Neural progenitor cell (in vitro differentiated cells): ENCODE measurements at places on chromosomes 11 and 22.

- no peak for DNase-seq
Measured at GRCh38 chr11:16299884-16300782, 56.2 kb downstream of the SOX6 start.

GRCh38 chr11:33949252-33949913 lies 57.5 kb upstream of the LMO2 start:
- DNase-seq, result no peak

- no peak for DNase-seq
Measured at GRCh38 chr11:9629064-9629463, 34.8 kb upstream of the SWAP70 start.

- no peak for DNase-seq
Measured at GRCh38 chr11:74678041-74678440, 53.2 kb downstream of the CHRDL2 start.

- peak; percentile 54 for DNase-seq
Measured at GRCh38 chr11:44483919-44484610, 81.4 kb upstream of the CD82 start.
